ENCODE measurements at places on chromosomes 12 and 14.
A peak's percentile ranks its signal among the peaks of the same experiment; 100 is the strongest.

DNA sequence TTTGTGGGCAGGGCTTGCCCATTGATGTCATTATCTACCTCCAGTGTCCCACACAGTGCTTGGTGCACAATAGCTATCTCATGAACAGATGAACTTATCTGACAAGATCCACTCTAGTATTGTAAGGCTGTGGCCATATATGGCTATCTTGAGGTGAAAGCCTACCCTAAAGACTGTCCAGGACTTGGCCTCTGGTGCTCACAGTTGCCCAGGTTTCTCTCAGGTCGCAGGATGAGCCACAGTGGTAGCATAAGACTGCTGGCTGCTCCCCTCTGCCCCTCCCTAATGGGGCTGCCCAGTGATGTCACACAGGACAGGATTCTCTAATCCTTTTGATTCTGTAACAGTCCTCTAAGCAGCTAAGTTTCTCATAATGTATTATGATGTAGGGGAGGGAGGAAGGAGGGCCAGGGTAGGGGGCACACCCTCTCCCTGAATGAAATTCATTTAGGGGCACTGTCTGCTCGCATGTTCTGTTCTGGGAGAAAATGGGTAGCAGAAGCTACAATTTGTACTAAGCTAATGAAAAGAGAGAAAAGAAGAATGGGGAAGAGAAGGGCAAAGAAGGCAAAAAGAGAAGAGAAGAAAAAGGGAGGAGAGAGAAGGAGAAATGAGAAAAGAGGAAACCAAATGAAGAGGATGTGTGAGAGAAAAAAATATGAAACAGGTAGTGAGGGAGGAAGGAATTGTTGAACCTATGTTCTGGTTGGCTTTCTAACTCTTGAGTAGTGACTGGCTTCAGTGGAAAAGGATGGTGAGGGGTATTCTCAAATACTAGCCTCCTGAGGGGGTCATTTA, 3.4 kb upstream of the PPM1A start:
- DNase-seq, result peak; percentile 12

DNA sequence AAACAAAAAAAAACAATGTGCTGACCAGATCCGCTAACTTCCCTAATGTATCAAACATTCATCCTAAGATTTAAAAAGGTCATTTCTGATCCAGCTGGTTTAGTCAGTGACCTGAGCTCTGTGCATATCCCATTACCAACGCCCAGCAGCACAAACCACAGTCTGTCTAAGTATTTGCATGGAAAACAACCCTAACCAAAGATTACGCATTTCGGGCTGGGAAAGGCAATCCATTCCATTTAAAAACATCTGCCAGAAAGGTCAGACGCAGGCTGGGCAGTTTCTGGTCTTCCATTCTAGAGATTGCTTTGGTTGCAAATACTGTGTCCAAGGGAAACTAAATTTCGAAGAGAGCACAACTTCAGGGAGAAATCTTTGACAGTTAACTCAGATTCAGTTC, 234.9 kb downstream of the FLRT2 start:
- DNase-seq, result no peak

GRCh38 chr12:131147293-131147692, 193.6 kb downstream of the ADGRD1 start:
- DNase-seq, result no peak

- DNase-seq, result no peak
Observed at GRCh38 chr12:113500782-113501311, 29.2 kb upstream of the LHX5 start.

- no peak for DNase-seq
Observed at GRCh38 chr14:89707086-89707485, 247.4 kb downstream of the EFCAB11 start.

DNA sequence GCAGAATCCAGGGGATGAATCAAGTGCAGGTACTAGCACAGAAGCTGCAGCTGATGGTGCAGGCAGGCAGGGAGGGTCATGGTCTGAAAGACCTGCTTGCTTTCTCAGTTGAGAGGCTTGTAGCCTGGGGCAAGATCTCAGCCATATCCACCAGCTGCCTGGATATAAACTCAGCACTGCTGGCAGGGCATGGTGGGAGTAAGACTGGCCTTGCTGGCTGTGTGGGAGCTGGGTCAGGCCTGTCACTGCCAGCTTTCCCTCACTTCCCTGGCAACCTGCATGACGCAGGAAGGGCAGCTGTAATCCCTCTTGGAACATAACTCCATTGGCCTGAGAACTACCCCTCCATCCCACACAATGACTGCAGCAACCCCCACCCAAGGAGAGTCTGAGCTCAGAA, 230.1 kb downstream of the ANO6 start:
- DNase-seq, result no peak

DNA sequence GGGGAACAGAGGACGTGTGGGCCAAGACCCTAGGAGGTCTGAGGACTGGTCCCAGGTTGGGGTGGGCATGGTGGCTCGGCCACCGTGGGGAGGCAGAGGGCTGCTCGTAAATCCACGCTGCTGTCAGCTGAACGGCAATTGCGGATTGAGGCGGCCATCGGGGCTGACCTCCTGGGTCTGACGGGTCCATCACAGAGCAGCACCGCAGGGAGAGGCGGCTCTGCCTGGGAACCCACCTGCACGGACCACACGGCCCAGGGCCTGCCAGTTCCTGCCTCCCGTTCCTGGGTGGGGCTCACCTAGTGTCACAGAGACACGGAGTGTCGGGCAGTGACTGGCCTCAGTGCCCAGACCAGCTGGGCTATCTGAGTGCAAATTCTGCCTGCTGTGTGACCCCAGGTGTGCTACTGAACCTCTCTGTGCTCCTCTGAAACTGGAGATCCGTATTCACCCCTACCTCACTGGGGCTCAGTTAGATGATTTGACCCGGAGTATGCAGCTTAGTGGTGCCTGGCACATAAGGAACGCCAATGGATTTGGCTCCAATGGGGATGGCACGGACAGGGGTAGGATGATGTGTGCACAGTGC, 53.1 kb downstream of the KIF26A start:
- DNase-seq, result no peak

DNA sequence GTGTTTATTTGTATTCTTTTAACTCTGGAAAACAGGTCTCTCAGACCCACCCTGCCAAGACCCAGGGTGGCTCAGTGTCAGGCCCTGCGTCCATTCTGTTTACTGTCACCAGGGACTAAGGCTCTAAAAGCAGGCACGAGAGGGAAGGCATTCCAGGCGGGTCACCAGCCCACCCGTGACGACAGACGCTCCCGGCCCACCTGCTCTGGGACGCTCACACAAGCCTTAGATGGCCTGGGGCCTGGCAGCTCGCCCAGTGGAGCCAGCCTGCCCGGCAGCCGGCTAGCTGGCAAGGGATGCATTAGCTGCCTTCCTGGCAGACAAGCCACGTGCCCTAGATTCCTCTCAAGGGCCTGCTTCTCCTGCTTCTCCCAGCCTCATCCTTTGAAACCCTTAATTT, 9.2 kb upstream of the NUAK1 start:
- DNase-seq, result no peak
